ENCODE measurements at places on chromosomes 7 and 10. TPM values are rescaled to one million over a fixed set of nuclear protein-coding genes. Genes with fewer than 3 reads are reported as not detected.

Gene TET1
- 0.15 TPM for polyA plus RNA-seq

Gene MYH16
- polyA plus RNA-seq = not detected

Gene CARD11
- 57.5 TPM for polyA plus RNA-seq

Gene CXCL12
- 22.7 TPM for polyA plus RNA-seq

DNA sequence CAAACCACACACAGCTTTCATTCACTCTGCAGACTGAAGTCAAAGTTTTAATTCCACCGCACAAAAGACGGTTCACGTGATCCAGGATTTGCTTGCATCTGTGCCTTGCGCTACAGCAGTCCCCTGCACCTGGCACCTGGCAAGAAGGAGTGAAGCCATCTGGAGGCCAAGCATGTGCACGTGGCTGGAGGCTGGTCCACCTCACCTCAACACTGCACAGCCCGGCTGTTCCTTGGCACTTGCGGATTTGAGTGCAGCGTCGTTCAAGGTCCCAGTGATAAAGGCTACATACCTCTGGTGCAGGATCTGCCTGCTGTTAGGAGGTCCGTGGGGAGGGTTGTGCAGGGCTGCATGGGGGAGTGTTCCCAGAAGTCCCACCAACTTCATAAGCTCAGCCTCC is 248.5 kb upstream of the GRB10 start:
- no peak overlapping the region for H3K4me3 ChIP-seq
- no peaks in the 10 kb centered on the region for H3K4me1 ChIP-seq
- H3K36me3 ChIP-seq = no peaks in the 10 kb centered on the region
- H3K27me3 ChIP-seq = no peaks in the 10 kb centered on the region
- H3K27ac ChIP-seq = no peak overlapping the region

DNA sequence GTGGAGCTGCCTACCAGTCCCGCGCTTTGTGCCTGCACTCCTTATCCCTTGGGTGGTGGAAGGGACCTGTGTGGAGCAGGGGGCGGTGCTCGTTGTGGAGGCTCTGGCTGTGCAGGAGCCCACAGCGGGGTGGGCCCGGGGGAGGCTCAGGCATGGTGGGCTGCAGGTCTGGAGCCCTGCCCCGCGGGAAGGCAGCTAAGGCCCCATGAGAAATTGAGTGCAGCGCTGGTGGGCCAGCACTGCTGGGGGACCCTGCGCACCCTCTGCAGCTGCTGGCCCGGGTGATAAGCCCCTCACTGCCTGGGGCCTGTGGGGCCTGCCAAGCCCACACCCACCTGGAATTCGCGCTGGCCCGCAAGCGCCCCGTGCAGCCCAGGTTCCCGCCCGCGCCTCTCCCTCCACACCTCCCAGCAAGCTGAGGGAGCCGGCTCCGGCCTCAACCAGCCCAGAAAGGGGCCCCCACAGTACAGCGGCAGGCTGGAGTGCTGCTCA is 859.6 kb upstream of the KCND2 start:
- no peak overlapping the region for H3K27ac ChIP-seq
- H3K4me3 ChIP-seq = no peak overlapping the region
- H3K27me3 ChIP-seq = no peaks in the 10 kb centered on the region
- H3K4me1 ChIP-seq = no peaks in the 10 kb centered on the region
- DNase-seq = peak; percentile 66

DNA sequence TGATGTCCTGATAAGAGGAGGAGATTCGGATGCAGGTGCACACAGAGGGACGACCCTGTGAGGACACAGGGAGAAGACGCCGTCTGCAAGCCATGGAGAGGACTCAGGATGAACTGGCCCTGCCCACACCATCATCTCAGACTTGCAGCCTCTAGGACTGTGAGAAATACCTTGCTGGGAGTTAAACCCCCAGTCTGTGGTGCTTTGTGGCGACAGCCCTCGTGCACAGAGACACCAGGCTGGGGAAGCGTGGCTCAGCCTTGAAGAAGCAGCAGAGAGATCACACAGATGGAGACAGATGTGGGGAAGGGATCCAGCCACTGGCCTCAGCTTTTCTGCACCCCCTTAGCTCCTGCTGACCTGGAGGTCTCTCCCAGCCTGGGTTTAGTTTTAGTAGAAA is 26.3 kb upstream of the PITRM1 start:
- H3K27me3 ChIP-seq = peaks cover 3% of the 10 kb centered on the region
- H3K27ac ChIP-seq = no peak overlapping the region
- H3K4me1 ChIP-seq = peaks cover 19% of the 10 kb centered on the region

DNA sequence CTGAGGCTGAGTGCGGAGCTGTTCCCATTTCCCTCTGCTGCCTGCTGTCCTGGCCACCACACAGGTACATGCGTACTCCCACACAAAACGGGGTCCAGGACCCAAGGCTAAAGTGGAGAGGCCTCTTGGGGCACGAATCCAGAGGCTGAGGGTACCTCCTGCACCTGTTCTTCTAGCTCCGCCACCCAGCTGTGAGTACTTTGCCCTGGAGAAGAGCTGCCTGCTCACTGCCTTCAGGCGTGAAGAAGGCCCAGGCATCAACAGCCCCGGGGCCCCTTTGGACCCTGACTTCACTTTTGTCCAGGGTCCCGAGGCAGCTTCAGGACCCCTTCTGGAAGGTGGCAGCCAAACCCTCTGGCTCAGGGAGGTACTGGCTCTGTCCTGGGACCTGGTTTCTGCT is 88.6 kb downstream of the HIF1AN start:
- peak; percentile 58 for DNase-seq
- no peak overlapping the region for H3K4me3 ChIP-seq
- H3K36me3 ChIP-seq = no peaks in the 10 kb centered on the region
- H3K27me3 ChIP-seq = peaks cover 47% of the 10 kb centered on the region

DNA sequence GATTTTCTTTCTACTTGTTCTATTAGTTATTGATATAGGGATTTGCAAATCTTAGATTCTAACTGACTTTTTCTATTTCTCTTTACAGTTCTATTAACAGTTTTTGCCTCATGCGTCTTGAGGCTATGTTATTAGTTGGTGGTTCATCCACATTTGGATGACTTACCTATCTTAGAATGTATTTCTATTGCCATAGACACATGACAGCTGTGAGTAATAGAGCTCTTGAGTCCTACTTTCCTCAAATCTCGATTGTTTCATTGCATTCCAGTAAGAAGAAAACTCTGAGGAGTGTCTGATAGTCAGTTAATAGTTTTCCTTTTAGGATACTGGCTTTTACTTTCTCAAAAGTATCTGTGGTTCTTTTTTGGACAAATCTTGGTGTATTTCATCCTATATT is 241.4 kb upstream of the ZNF32 start:
- no peaks in the 10 kb centered on the region for H3K27me3 ChIP-seq
- H3K36me3 ChIP-seq = no peaks in the 10 kb centered on the region

DNA sequence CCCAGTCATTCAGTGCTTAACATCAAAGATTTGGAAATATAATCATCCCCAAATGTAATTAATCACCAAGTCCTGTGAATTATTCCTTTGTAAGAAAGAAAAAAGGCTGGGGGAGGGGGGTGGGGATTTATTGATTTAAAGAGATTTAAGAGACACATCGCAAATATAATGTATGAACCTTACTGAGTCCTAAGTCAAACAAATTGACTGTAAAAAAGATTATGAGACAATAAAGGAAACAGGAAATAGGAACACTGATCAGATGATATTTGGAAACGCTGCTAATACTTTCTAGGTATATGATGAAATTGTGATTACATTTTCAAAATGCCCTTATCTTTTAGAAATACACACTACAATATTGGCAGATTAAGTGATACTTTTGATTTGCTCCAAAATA is 92.5 kb downstream of the ATE1 start:
- H3K4me3 ChIP-seq = no peak overlapping the region
- no peaks in the 10 kb centered on the region for H3K27me3 ChIP-seq
- H3K36me3 ChIP-seq = peaks cover 8% of the 10 kb centered on the region
- no peak overlapping the region for H3K27ac ChIP-seq
- DNase-seq = no peak
- H3K4me1 ChIP-seq = no peaks in the 10 kb centered on the region

- no peak overlapping the region for H3K4me3 ChIP-seq
- H3K4me1 ChIP-seq = no peaks in the 10 kb centered on the region
- no peaks in the 10 kb centered on the region for H3K36me3 ChIP-seq
- no peaks in the 10 kb centered on the region for H3K27me3 ChIP-seq
These were observed 28.3 kb downstream of the PPP1R3A start for GRCh38 chr7:113890331-113891030.

DNA sequence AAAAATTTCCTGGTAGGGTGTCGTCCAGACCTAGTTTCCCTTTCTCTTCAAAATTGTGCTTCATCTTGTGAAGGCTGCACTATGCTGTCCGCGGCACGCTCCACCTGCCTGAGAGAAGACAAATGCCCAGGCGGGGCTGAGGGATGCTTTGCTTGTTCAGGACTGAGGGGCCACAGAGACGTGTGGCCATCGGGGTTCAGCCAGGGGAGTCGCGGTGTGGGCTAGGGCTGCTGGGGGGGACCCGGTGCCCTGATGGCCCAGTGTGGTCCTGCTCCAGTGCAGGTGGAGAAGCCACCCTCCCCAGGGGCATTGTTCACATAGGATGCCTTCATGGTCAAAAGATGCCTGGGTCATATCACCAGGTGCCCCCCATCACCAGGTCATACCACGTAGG is 107.8 kb upstream of the SHH start:
- no peak overlapping the region for H3K27ac ChIP-seq
- no peaks in the 10 kb centered on the region for H3K27me3 ChIP-seq
- H3K36me3 ChIP-seq = no peaks in the 10 kb centered on the region

GRCh38 chr10:93518531-93518930 is 22.1 kb downstream of the CEP55 start:
- peaks cover 6% of the 10 kb centered on the region for H3K4me1 ChIP-seq
- no peak overlapping the region for H3K27ac ChIP-seq
- H3K4me3 ChIP-seq = no peak overlapping the region
- H3K36me3 ChIP-seq = no peaks in the 10 kb centered on the region
- H3K27me3 ChIP-seq = no peaks in the 10 kb centered on the region

DNA sequence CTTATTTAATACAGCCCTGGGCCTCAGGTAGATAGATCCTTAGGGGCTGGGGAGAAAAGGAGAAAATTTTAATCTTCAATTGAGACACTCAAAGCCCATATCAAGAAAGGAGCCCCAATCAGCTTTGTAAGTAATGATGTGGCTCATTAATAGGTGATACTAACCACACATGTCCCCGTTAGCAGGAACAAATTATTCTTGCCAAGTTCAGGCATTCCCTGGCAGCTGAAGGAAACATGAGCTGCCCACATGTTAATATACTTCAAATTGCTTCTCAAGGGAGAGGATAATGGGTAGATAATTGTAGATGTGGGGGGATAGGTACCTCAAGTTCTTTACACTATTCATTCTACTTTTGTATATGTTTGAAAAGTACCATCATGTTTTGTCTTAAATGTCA is 14.5 kb downstream of the IFIT5 start:
- H3K4me1 ChIP-seq = no peaks in the 10 kb centered on the region
- H3K4me3 ChIP-seq = no peak overlapping the region
- no peak overlapping the region for H3K27ac ChIP-seq
- no peaks in the 10 kb centered on the region for H3K36me3 ChIP-seq
- H3K27me3 ChIP-seq = no peaks in the 10 kb centered on the region
- no peak for DNase-seq
